ENCODE measurements at places on chromosomes 2 and 18.

GRCh38 chr2:168526641-168527040 lies 70.6 kb downstream of the CERS6 start:
- no peak for DNase-seq

- no peak for DNase-seq
Observed at GRCh38 chr2:231914077-231914690, 12.0 kb downstream of the NPPC start.

DNA sequence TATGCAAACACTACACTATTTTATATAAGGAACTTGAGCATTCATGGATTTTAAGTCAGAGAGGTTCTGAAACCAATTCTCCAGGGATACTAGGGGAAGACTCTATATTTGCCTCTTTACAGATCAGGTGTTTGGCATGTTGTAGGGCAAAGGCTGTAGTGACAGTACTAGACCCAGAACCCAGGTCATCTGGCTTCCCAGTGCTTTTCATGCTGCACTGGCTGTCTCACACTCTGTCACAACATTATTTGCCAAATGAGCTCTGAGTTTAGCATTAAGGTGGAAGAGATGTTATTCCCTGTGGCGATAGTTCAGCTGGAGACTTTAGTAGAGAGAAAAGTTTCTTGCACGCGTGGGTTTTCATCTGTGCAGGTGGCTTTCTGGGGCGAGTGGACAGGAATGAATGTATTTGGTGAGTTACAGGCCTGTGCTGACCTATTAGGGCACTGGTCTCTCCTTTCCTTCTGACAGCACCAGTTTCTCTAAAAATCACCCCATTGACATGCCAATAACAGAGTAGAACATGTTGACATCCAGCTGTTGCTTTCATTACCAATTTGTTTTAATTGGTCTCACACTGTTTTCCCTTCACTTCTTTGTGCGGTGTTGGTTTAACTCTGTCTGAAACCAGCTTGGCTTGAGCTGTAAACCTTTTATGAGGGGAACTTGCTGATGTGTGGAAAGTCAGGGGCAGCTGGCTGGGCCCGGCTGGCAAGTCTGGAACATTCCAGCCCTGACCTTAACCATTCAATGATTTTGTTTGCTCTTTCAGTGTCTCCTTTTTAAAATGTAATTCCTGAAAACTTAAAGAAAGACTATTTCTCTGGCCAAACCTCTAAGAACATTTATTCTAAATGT lies 643.0 kb upstream of the FAM98A start:
- no peak for DNase-seq

DNA sequence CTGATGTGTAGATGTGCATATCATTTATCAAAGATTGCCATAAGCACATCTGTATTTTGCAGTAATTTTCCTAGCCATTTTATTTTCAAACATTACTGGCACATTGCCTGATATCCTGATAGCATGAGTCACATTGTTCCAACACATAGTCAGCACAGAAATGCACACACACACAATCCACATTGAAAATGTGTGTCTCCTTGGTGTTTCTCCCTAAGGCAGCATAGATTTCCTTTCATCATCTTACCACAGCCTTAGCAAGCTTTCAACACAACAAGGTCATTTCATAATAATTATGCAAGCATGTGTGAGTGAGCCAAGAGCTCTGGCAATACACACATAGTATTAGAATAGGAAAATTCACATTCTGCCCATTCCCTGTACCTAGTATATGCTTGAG lies 245.4 kb upstream of the MEIS1 start:
- no peak for DNase-seq

GRCh38 chr2:133676392-133677130 lies 108.3 kb upstream of the NCKAP5 start:
- DNase-seq: no peak

- no peak for DNase-seq
Observed at GRCh38 chr18:76579301-76579695, 84.3 kb upstream of the ZNF516 start.

- no peak for DNase-seq
Observed at GRCh38 chr2:131145040-131145439, 39.9 kb downstream of the PLEKHB2 start.

GRCh38 chr2:114085992-114086391 lies 196.1 kb downstream of the ACTR3 start:
- no peak for DNase-seq

DNA sequence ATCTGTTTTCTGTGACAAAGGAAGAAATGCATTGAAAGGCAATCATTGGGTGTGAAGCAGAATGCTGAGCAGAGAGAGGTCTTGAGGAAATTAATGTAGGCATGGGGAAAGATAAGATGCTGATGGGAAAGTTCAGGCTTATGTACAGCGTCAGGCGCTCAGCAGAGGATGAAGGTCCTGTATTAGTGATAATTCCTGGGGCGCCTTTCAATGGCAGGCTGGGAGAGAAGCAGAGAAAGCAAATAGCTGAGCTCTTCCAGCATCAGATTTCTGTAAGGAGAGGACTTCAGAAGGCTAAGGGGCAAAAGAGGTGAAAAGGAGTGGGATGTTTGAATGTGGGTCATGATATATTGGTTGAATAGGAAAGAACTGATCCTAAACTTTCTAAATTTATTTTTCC lies 129.8 kb downstream of the HNMT start:
- no peak for DNase-seq

- DNase-seq: no peak
Observed at GRCh38 chr2:178191004-178191508, 3.3 kb upstream of the OSBPL6 start.

DNA sequence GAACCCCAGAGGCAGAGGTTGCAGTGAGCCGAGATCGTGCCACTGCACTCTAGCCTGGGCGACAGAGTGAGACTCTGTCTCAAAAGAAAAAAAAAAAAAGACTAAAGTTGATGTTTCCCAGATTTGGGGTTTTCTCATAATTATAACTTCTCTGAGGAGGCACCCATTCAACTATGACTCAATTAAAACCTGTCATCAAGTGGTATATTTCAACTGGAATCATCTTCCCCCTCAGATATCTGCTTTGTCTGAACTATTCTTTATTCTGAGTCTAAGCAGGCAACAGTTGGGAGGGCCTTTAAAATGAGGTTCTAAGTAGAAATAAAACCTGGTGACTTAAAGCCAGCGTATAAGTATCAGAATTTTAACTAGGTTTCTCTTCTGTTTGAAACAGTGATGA lies 88.5 kb downstream of the PTRHD1 start:
- DNase-seq: no peak

- DNase-seq: peak; percentile 4
Observed at GRCh38 chr2:44120428-44120827, 48.2 kb upstream of the PPM1B start.
